A549 treated with DMSO at 1 μM for 4 hours (cell line): ENCODE measurements at places on chromosomes 7 and 10. TPM values are rescaled to one million over a fixed set of nuclear protein-coding genes. Genes with fewer than 3 reads are reported as not detected.

Gene IFIT1B
- not detected in 5 replicates for total RNA-seq

Gene JAKMIP3
- total RNA-seq, result 1.6 to 2.0 TPM (median 1.9 TPM) in 5 replicates

Gene C7orf57
- total RNA-seq, result 0.24 to 0.37 TPM (median 0.28 TPM) in 5 replicates

Gene LIPM
- total RNA-seq, result not detected in 5 replicates

Gene FRAT1
- total RNA-seq, result 0.78 to 2.2 TPM (median 1.7 TPM) in 5 replicates

Gene LRRN3
- 0.02 to 0.09 TPM (median 0.04 TPM) in 3 of 5 replicates, not detected in the others for total RNA-seq

Gene HOGA1
- total RNA-seq, result 0.57 to 1.2 TPM (median 0.96 TPM) in 5 replicates

Gene VENTX
- 0.03 TPM in 1 of 5 replicates, not detected in the others for total RNA-seq

Gene OPALIN
- total RNA-seq, result not detected in 5 replicates

Gene POMZP3
- total RNA-seq, result 23.1 to 25.2 TPM (median 24.9 TPM) in 5 replicates

Gene TSPAN33
- total RNA-seq, result 4.6 to 6.8 TPM (median 6.1 TPM) in 5 replicates

Gene PPP1R17
- not detected in 5 replicates for total RNA-seq

Gene MYOZ1
- not detected in 5 replicates for total RNA-seq

Gene HMX2
- total RNA-seq, result 0.06 to 0.27 TPM (median 0.15 TPM) in 4 of 5 replicates, not detected in the other

Gene GIMAP8
- total RNA-seq, result not detected in 5 replicates

Gene LRRTM3
- not detected in 5 replicates for total RNA-seq
